ENCODE measurements at places on chromosomes 12 and 14. TPM values are rescaled to one million over a fixed set of nuclear protein-coding genes. Genes with fewer than 3 reads are reported as not detected.
A peak's percentile ranks its signal among the peaks of the same experiment; 100 is the strongest.

DNA sequence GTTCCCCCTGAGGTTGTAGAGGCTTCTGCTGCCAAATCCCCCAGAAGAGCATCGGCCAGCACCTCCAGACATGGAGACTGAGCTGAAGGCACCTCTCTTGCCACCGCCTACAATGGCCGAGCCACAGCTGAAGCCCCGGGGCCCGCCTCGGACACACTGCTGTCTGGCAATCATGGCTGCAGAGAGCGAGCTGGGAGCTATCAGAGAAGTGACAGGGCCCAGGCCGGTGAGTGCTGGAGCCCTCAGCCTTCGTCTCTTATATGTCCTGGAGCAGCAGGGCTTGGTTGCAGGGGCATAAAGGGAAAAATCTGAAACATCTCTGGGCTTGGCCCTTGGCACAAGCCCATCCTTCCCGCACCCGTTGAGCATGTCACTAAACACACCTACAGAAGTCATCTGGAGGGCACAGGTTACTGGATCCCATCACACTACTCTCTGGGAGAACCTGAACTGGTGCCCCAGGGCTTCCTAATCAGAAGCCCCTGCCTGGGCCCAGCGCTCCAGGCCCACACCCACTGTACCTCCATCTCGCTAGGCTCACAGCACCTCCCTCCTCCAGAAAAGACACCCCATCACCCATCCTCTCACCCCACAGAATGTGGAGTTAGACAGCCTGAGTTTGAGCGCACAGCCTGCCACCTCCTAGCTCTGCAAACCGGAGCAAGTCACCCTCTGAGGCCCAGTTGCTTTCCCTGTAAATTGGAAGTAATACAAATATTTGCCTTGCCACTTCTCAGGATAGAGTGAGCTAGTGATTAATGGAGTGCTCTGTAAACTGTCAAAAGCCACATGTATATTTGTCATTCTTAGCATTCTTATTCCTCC is at the start of gene KRT4:
Gene KRT4 (minus strand): TSS at position 232 of the 825 bp plus-strand sequence. CDS start 58 bp downstream, at position 174.
- DNase-seq: no peak

Gene FGF6
- not detected for total RNA-seq

DNA sequence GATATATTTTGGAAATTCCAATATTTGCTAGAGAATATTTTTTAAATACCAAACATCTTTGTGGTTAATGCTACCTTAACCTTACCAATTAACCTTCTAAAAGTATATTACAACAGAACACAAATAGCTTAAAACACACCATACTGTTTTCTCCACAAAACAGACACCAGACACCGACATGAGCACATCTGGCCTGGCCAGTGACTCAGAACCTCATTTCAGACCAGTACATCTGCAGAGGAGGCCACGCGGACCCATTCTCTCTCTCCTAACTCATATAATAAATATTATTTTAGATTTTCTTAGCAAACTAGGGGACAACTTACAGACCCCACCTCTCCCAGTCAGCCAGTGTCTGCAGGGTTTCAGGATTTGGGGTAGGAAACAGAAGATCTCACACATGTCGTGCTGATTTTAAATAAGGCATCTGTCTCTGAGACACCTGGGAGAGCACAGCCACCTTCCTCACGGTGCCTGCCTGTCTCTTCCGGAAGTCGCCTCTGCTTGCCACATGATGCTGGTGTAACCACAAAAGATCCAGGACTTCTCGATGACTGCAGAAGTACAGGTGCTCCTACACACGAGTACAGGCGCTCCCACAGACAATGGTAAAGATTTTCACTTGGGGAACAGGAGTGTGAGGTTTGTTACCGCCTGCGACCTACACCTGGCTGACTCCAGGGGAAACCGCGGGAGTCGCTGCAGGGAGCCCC is 9.7 kb upstream of the ANKLE2 start:
- DNase-seq: no peak

- DNase-seq: peak; percentile 77
Observed at GRCh38 chr12:130097342-130097741, 64.9 kb upstream of the FZD10 start.

DNA sequence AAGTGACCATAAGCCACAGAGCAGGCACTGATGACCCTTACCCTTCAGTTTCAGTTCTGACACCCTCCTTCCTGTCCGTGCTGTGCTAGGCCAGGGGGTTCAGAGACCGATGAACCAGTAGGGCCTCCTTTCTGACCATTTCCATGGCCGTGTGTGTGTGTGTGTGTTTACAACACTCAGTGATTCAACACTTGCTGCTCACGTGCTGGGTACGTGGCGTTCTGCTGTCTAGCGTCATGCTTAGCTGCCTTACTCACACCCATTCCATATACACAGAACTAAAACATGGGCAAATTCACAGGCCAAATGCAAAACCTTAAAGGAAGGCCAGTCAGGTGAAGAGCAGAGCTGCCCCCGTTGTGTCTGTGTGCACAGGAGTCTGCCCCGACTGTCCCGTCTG is 67.5 kb downstream of the DNAH10 start:
- DNase-seq: no peak

Gene SLC10A1
- not detected for total RNA-seq

Gene TOMM20L
- total RNA-seq: not detected

GRCh38 chr14:34662561-34663088 is 32.7 kb upstream of the SNX6 start:
- DNase-seq: peak; percentile 42

DNA sequence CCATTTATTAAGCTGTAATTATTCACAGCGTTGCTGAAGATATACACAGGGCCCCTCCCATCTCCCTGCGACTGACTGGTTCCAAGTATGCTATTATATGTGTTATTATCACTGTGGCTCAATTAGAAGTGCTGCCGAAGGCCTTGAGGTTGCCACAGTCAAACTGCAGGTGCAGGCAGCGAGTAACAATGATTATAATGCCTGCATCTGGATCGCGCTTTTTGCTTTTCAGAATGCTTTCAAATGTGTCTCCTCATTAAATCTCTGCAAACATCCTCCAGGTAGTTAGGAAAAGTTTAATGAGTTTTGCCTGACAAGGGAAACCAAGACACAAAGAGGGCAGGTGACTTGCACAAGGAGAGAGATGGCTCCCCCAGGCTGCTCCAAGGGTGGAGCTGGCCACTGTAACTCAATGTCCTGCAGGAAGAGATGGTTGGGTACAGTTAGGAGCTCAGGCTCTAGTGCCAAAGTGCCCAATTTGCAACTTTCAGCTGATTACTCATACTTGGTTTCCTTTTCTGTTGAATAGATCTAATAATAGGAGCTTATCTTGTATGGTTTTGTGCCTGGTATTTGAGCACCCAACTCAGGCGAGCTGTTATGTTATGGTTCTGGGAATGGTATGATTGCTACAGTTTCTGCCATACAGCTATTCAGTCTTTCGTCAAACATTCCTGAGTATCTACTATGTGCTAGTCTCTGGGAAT is 1.7 kb upstream of the SYNE3 start:
- DNase-seq: no peak

DNA sequence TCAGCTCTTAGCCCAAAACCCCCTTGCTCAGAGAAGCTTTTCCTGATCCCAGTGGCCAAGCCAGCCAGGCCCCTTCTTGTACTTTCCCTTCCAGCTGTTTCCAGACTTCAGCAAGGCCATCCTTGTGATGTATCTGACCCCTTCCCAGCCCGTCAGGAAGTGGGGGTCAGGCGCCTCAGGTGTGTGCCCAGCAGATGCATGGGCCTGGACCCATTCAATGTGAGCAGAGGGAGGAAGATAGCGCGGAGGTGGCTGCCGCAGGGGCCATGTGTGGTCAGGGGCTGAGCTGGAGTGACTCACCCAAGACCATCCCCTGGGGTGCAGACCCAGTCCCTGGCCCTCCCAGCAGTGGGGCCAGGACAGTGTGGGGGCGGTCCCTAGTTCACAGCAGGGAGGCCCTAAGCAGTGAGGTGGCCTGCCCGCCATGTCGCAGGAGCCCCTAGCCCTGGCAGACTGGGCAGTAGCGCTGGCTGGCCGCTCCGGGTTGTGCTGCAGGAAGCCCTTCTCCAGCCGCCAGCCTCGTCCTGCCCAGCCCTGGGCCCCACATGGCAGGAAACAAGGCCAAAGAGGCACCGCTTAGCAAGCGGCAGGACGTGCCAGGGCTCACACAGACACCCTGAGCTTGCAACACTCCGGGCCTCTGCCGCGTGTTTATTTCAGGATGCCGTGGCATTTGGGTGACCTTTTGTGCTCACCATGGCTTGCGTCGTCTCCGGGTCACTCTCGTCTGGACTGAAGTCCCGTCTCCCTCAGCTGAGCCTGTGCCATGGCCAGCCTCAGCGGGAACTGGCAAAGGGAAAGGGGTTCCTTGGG is 12.0 kb downstream of the ADSS1 start:
- no peak for DNase-seq

Gene ABCC9
- 0.03 TPM for total RNA-seq

DNA sequence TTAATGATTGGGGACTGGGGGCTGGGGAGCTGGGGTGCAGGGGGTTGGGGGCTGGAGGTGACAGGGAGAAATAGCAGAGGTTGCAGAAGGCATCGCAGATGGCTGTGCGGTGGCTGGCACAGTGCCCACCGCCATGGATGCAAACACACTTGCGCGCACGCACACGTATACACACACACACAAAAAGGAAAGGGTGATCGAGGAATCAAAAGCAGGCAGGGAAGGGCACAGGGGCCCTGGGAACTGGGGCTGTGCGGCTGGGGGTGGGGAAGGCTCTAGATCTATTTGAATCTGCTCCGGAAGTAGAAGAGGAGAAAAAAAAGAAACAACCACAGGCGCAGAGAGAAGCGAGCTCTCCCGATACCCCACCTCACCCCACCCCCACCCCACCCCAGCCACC is 39.4 kb downstream of the ZFHX2 start:
- no peak for DNase-seq

DNA sequence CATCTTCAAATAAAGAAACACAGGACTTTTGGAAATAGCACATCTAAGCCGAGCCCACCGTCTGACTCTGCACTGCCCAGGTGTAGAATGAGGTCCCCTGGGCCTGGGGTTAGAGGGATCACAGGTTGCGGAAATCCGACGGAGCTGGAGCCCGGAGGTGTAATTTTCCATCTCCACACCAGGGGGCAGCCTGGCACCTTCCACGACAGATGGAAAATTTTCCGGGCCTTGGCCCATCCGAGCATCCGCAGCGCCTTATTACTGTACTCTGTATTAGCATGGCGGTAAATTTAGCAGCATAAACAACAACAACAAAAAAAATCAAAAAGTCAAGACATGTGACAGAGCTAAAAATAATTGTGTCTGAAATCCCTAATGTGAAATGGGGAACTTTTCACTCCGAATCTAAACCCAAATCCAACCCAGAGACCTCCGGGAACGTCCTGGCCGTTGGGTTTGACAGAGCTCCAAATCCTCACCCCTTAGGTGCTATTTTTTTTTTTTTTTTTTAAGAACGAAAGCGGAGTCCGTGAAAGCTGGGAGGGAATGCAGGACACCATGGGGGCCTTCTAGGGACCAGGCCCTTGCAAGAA is 93.9 kb downstream of the KSR2 start:
- no peak for DNase-seq

DNA sequence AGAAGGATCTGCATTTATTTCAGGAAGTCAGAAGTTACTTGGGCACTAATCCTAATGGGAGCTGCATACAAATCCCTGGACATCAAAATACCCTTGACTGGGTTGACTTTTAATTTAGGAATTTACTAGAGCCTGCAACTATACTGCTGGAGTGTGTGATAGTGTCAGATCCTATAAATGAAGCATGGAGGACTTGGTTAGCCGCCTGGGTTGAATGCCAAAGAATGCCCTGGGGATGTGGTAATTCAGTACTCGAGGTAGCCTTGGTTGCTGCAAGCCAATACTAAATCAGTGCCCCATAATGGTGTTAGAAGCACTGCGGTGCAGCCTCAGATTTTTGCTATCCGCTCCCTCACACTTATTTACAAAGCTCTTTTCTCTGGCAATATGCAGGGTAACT is 184.9 kb downstream of the CAPZA3 start:
- no peak for DNase-seq

DNA sequence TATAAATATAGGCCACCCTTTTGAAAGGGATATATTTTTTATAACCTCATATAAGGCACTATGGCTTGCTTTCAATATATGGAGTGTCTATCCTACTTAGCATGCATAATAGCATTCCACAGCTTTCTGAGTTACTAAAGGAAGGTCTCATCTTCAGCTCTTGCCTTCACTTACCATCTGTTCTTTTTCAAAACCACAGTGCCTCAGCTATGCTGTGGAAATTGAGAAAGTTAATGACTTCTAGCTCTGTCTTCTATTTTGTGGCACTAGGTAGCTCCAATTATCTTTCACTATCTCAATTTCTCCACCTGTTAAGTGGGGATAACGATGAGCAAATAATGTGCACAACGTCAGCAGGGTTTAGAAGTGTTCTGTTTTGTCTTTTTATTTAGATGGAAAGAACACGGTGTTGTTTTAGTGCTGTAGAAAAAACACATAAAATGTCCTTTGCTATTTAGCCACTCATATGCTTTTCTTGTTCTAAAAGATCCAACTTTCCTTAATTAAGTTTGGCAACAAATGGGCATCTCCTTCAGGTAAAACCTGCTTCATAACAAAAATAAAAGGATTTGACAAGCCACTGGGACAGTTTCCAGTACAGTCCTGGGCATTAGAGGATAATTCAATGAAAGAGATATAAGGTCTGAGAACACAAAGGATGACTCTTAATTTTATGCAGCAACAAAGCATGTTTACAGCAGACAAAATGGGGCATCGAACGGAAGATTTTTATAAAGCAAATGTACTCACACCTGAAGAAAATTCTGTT is 462.0 kb upstream of the SYT1 start:
- DNase-seq: no peak

- no peak for DNase-seq
Observed at GRCh38 chr12:120651821-120652220, 11.4 kb downstream of the CABP1 start.
